A549 treated with Hydrocortisone at 1 μM for 4 hours (cell line): ENCODE measurements at places on chromosomes 2 and 18. TPM values are rescaled to one million over a fixed set of nuclear protein-coding genes. Genes with fewer than 3 reads are reported as not detected.

The OLA1 gene
- total RNA-seq: 109 to 131 TPM (median 122 TPM) in 5 replicates

The GLI2 gene
- total RNA-seq: 17.3 to 24.6 TPM (median 22.1 TPM) in 5 replicates

The EN1 gene
- total RNA-seq: 0.51 to 1.1 TPM (median 0.86 TPM) in 5 replicates

The ANKRD23 gene
- total RNA-seq: 1.1 to 1.9 TPM (median 1.4 TPM) in 5 replicates

The CCDC74A gene
- 10.7 to 15.4 TPM (median 15.0 TPM) in 5 replicates for total RNA-seq

The TEKT4 gene
- not detected in 5 replicates for total RNA-seq

The KYNU gene
- total RNA-seq: 232 to 288 TPM (median 242 TPM) in 5 replicates

The COL4A3 gene
- 0.41 to 1.3 TPM (median 1.0 TPM) in 5 replicates for total RNA-seq

The NLRC4 gene
- total RNA-seq: 0.03 to 0.11 TPM (median 0.10 TPM) in 4 of 5 replicates, not detected in the other

The PLGLB1 gene
- 0.36 to 0.82 TPM (median 0.49 TPM) in 5 replicates for total RNA-seq

The SIX3 gene
- total RNA-seq: 1.9 to 2.9 TPM (median 2.8 TPM) in 5 replicates

The CYP27A1 gene
- total RNA-seq: 0.05 to 0.21 TPM (median 0.15 TPM) in 5 replicates

The CCDC74B gene
- 4.2 to 6.9 TPM (median 6.5 TPM) in 5 replicates for total RNA-seq

The CRACDL gene
- total RNA-seq: 3.9 to 4.3 TPM (median 4.0 TPM) in 5 replicates

The INO80B gene
- total RNA-seq: 44.8 to 56.4 TPM (median 51.5 TPM) in 5 replicates

The LYG2 gene
- total RNA-seq: 0.18 TPM in 1 of 5 replicates, not detected in the others

The CAPN14 gene
- total RNA-seq: 0.02 to 0.05 TPM (median 0.02 TPM) in 5 replicates

The CD8B2 gene
- not detected in 5 replicates for total RNA-seq

The ZDBF2 gene
- total RNA-seq: 0.74 to 1.6 TPM (median 1.2 TPM) in 5 replicates

The CYP1B1 gene
- 3.8 to 5.5 TPM (median 5.2 TPM) in 5 replicates for total RNA-seq

The SH2D6 gene
- total RNA-seq: 0.26 to 1.3 TPM (median 0.81 TPM) in 5 replicates

The DSC1 gene
- total RNA-seq: not detected in 5 replicates

The TCF23 gene
- not detected in 5 replicates for total RNA-seq

The CTLA4 gene
- not detected in 5 replicates for total RNA-seq

The FOXD4L1 gene
- 0.21 to 0.55 TPM (median 0.29 TPM) in 5 replicates for total RNA-seq

The IL1RN gene
- total RNA-seq: 0.23 to 0.51 TPM (median 0.39 TPM) in 5 replicates

The REG1A gene
- total RNA-seq: not detected in 5 replicates

The EMILIN1 gene
- total RNA-seq: 0.32 to 0.55 TPM (median 0.48 TPM) in 5 replicates

The MYL1 gene
- not detected in 5 replicates for total RNA-seq

The MROH2A gene
- total RNA-seq: 0.12 to 0.29 TPM (median 0.21 TPM) in 4 of 5 replicates, not detected in the other

The PLEKHH2 gene
- 1.5 to 2.4 TPM (median 2.1 TPM) in 5 replicates for total RNA-seq

The PKP4 gene
- 20.8 to 36.8 TPM (median 26.3 TPM) in 5 replicates for total RNA-seq

The LTBP1 gene
- 22.2 to 41.7 TPM (median 31.2 TPM) in 5 replicates for total RNA-seq

The YES1 gene
- 16.6 to 32.6 TPM (median 21.2 TPM) in 5 replicates for total RNA-seq

The TEX44 gene
- total RNA-seq: not detected in 5 replicates

The SLC38A11 gene
- 0.03 TPM in 1 of 5 replicates, not detected in the others for total RNA-seq

The DHRS9 gene
- total RNA-seq: 3.0 to 4.7 TPM (median 3.9 TPM) in 5 replicates

The ITPRIPL1 gene
- not detected in 5 replicates for total RNA-seq

The ALPI gene
- total RNA-seq: 0.05 TPM in 2 of 5 replicates, not detected in the others

The RSAD2 gene
- 0.15 to 0.32 TPM (median 0.25 TPM) in 5 replicates for total RNA-seq

The C2orf92 gene
- total RNA-seq: 0.71 to 1.0 TPM (median 0.83 TPM) in 5 replicates

The SERPINB5 gene
- 0.13 to 0.45 TPM (median 0.17 TPM) in 5 replicates for total RNA-seq

The FAHD2A gene
- 26.7 to 30.9 TPM (median 30.3 TPM) in 5 replicates for total RNA-seq

The UGT1A6 gene
- 0.47 to 1.5 TPM (median 1.1 TPM) in 5 replicates for total RNA-seq

The MFSD2B gene
- total RNA-seq: 0.18 to 0.84 TPM (median 0.52 TPM) in 5 replicates

The RAD51AP2 gene
- total RNA-seq: not detected in 5 replicates

The ZNF514 gene
- total RNA-seq: 5.4 to 7.8 TPM (median 7.5 TPM) in 5 replicates

The IL36A gene
- not detected in 5 replicates for total RNA-seq

The ARHGAP28 gene
- total RNA-seq: 0.07 to 0.18 TPM (median 0.13 TPM) in 4 of 5 replicates, not detected in the other

The SP110 gene
- total RNA-seq: 6.8 to 8.7 TPM (median 7.4 TPM) in 5 replicates

The COLEC12 gene
- 0.03 to 0.08 TPM (median 0.06 TPM) in 5 replicates for total RNA-seq

The HTR2B gene
- total RNA-seq: 0.06 to 0.07 TPM in 2 of 5 replicates, not detected in the others

The LRRTM1 gene
- total RNA-seq: not detected in 5 replicates
